ENCODE measurements at places on chromosomes 16 and 17.

GRCh38 chr17:3973495-3974137 is 9.4 kb upstream of the ATP2A3 start:
- ATAC-seq, result no peak

DNA sequence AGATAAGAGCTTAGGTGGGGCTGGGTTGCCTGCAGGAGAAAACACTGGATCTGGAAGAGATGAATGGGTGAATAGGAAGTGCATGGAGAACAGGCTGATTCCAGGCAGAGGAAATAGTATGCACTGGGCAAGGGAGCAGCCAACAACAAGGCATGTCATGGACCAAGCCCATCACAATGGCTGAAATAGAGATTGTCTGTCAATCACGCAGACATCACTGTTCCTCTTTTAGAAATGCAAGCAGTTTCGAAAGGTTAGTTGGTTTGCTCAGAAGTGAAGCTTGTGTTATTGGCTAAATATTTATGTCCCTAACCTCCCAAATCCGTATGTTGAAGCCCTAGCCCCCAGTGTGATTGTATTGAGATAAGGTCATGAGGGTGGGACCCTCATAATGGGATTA is 621.7 kb upstream of the CDH11 start:
- no peak for ATAC-seq

DNA sequence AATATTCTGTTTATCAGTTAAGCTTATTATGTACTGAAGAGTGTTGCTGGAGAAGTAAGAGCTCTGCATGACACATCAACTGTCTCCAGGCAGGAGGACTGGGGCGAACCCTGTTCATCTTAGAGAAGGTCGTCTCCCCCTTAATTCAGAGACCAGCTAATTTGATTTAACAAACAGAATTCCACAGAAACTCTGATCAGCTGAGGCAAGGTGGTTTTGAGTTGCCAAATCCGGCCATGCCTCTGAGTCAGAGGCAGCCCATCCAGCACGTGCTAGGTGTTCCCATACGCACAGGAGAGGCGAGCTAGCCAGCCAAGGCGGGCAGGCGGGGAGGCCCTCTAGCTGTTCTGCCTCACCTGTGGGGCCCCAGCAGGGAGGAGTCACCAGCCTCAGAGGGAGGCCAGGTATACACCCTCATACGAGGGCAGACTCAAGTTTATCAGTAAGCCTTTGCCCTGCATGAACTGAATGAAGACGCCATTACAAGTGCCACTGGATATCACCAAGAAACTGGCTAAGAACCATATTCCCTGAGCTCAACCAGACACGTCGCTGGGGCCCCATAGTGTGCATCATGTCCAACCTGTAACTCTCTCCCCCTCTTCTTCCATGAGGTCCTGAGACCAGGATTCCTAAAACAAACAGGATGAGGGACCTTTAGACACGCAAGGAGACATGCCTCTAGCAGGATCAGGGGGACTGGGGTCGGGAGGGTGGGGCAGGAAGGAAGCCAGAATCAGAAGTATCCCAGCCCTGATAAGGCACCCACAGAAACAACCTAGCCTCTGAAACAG is 25.7 kb downstream of the STAT5A start:
- ATAC-seq, result no peak

DNA sequence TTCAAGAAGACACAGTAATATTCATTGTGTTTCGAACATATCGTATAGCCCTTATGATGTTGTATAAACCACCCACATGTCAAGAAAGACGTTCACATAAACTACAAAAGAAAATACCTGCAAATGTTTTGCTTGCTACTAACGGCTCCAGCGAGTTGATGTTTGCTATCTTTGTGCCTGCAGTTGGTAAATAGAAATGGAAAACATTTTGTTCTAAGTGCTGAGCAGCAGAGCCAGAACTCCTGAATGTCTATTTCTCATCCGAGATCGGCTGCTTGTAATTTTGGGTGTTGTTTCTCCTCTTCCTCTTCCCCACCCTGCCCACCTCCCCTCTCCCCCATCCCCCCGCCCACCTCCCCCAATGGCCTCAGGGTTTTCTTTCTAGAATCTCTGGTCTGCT is 5.0 kb downstream of the SYT17 start:
- no peak for ATAC-seq

- ATAC-seq, result no peak
Measured at GRCh38 chr17:82388922-82389283, 17.3 kb downstream of the UTS2R start.

- ATAC-seq, result no peak
Measured at GRCh38 chr16:82152641-82153112, 17.3 kb downstream of the MPHOSPH6 start.

DNA sequence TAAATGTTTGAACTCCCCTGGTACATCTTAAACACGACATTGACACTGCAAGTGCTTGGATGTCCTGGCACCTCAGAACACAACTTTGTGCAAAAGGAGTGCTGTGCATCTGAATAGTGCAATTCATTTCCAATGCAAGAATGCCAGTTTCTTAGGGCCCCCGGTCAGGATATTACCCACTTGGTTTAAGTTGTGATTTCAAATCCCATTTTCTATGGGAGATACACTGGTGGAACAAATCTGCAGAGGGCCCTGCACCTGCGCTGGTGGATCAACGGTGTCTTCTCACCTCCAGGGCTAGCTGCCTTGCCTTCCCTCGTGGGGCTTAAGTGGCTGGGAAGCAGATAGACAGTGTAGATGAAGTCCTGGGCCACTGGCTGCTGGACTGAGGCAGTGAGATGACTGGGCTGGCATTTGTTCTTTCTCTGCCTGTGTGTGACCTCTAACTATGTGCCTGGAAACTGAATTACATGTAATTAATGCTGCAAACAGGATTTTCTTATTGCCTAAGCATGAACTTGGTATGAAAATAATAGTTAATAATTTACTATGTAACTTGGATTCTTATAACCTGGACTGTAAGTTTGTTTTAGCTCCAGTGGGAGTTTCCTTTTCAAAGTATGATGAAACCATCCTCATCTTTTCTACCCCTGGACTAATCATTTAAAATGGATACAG is 20.9 kb downstream of the HAPSTR1 start:
- no peak for ATAC-seq

- ATAC-seq, result no peak
Measured at GRCh38 chr17:44785921-44786320, 27.1 kb downstream of the ADAM11 start.

- no peak for ATAC-seq
Measured at GRCh38 chr17:46883871-46884520, 32.6 kb downstream of the WNT9B start.

- ATAC-seq, result no peak
Measured at GRCh38 chr17:15264542-15264941, 584 bp downstream of the PMP22 start.

DNA sequence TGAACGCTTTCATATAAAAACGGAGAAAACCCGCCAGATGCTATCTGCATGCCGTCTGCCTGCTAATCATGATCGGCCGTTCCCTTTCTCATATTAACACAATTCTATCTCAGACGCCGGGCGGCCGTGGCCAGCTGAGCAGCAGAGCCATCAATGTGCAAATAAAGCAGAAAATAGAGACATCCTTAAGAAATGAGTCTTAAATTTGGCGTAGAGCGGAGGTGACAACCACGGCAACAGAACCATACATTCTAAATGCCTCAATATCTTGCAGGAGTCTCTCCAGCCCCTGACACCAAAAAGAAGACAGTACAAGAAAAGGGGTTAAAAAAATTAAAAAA is 2.7 kb upstream of the IRX5 start:
- no peak for ATAC-seq

- ATAC-seq, result no peak
Measured at GRCh38 chr17:77222356-77222755, 81.6 kb downstream of the SEC14L1 start.

- no peak for ATAC-seq
Measured at GRCh38 chr16:67547423-67548264, 14.7 kb upstream of the CTCF start.

GRCh38 chr17:879546-880442 is 97.6 kb downstream of the MRM3 start:
- ATAC-seq, result peak; percentile 26

GRCh38 chr17:41739661-41740352 is 5.4 kb upstream of the HAP1 start:
- ATAC-seq, result peak; percentile 11

- ATAC-seq, result peak; percentile 44
Measured at GRCh38 chr17:83099570-83100181, 20.3 kb downstream of the METRNL start.

DNA sequence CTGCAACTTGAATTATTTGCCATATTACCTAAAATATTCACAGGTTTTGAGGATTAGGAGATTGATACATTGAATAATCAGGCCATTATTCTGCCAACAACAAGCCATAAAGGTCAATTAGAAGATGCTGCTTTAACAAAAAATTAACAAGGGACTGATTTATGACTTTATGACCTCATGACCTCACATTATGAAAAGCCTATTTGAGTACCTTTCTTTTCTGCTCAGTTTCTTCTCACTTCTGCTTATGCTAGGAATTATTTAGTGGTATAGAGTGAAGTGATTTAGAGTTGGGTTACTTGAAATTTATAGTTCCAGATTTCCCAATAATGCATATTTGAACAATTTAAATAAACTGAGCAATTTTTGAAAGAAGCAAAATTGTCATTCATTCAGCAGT is 121.6 kb downstream of the CHD9 start:
- ATAC-seq, result no peak

DNA sequence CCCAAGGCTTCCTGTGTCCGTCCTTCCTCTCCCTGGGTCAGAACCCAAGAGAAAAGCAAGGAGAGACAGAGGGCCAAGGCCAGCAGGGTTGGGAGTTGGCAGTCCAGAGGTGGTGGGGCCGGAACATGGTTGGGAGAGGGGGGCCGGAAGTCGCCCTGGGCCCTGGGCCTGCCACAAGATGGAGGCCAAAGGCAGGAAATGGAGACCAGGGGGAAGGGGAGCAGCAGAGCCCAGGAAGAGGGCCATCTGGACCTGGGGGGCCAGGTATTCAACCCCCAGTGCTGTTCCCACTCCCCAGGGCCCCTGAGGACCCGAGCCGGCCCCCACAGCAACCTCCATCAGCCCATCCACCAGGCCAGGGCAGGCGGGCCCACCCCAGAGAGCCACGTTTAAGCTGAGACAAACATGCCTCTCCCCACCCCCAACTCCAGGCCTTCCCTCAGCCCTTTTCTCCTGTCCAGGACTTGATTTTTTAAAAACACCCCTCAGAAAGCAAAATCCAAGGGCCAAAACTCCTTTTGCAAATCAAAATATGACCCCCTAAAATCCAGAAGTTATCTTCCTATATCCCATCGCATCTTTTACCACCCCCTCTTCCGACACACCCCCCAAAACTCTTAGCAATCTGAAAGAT is 4.4 kb upstream of the BCL6B start:
- ATAC-seq, result no peak

DNA sequence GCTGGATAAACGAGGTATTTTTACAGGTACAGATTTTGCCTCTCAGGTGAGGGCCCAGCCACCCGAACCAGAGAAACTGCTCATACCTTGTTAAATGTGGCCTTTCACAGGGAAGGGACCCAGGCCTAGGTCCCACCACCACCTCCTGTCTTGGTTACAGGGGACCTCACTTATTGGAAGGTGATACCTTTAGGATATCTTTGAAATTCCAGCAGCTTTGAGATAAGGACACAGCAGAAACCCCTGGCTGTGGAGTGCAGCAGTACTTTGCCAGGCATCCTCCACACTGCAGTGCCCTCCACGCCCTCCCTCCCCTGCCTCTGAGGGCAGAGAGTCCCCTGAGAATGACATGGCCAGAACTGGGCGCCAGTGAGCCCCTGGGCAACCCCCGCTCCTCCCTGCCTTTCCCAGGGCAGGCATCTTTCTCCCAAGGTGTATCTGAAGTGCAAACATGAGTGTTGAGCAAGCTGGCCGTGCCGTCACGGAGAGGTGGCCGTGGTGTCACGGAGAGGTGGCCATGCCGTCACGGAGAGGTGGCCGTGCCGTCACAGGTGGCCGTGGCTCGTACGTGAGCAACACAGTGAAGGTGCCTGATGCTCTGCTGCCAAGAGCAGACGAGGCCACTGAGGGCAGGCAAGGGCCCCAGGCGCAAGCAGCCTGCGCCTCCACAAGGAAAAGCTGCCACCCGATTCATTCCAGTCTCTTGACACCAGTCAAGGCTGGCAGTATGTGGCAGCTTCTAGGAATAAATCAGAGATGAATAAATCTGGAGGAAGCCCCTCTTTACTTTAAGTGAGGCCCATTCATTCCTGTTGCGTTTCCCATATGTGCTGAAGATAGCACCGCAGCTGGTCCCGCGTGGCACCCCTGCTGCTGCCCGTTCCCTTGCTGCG is 134.5 kb upstream of the CHMP6 start:
- no peak for ATAC-seq

DNA sequence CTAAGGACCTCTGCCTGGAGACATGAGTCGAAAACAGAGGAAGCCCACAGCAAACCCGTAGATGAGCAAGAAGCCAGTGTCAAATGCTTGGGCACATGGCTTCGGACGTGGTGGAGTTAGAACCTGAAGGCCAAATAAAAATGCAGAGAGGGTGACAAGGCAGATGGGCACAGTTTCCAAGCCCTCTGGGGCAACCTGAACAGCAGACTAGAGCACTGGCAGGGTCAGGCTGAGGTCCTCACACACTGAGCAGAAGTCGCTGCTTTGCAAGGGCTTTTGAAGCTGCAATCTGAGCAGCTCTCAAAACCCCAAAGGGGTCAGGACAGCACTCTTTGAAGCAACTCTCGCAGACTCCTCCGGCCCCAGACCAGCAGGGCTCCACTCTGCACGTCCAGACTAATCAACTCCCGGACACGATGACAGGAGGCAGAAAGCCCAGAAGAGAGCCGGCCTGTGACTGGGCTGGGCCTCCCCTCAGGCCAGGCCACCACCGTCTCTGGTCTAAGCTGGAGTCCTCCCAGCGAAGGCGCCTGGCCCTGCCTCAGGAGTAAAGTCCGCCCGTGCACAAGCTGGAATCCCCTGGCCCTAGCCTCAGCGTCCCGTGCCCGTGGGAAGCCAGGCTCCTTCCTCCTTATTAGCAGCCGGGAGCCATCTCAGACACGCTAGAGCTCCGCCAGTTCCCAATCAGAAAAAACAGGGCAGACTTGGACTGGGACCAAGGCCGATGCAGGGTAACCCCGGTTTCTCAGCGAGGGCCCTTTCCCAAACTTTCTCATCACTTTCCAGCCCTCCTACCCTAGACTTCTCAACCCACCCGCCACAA is 924 bp downstream of the SMARCD2 start:
- peak; percentile 87 for ATAC-seq

GRCh38 chr16:85384833-85385462 is 228.2 kb upstream of the GSE1 start:
- no peak for ATAC-seq

GRCh38 chr17:72561266-72561665 is 440.4 kb downstream of the SOX9 start:
- ATAC-seq, result no peak

- no peak for ATAC-seq
Measured at GRCh38 chr17:82457073-82457928, 1.2 kb upstream of the NARF start.
